ENCODE measurements at places on chromosomes 7 and 10.

- DNase-seq: no peak
These were observed 40.7 kb downstream of the ANK3 start for GRCh38 chr10:60348982-60349381.

- DNase-seq: no peak
These were observed 74.5 kb downstream of the DNAJC1 start for GRCh38 chr10:21929070-21929469.

- DNase-seq: no peak
These were observed 90.9 kb upstream of the TNRC18 start for GRCh38 chr7:5514440-5515035.

DNA sequence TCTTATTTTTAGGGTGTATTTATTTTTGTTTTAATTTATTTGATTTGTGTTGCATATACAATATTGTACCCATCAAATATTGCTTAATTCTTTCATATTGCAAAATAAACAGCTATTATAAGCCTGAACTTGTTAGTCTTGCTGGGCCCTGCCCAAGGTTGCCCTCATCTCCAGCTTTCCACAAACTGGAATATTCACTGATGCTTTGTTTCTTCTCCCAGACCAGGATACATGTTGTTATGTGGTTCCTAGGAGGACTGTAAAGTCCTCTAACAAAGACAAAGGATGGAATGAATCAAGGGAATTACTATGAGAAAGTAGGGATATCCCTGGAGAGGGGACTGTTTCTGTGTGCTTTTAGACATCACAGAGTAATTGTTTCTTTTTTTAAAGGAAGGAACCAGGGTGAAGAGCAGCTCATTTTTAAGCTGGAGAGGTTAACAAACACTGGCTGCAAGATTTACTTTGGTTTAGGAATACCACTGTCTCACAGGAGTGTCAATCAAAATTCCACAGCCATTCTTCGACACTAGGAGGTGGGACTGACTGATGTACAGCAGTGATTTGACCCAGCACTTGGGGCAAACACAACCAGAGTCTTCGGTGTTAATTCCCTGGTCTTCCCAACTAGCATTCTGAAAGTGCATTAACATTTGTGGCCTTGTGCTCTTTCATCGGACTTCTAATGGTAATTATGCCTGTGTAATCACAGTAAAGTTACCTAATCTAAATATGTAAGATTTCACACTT lies 14.8 kb upstream of the CD36 start:
- DNase-seq: no peak

DNA sequence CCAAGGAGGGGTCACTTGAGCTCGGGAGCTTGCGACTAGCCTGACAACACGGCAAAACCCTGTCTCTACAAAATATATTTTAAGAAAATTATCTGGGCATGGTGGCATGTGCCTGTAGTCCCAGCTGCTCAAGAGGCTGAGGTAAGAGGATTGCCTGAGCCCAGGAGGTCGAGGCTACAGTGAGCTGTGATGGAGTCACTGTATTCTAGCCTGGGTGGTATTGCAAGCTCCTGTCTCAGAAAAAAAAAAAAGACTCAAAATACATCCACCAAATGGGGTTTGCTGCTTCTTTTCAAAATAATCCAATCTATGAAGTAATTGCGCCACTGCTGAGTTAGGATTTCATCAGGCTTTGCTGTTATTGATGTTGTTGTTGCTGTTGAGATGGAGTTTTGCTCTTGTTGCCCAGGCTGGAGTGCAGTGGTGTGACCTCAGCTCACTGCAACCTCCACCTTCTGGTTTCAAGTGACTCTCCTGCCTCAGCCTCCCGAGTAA lies 11.1 kb upstream of the VIM start:
- no peak for DNase-seq

DNA sequence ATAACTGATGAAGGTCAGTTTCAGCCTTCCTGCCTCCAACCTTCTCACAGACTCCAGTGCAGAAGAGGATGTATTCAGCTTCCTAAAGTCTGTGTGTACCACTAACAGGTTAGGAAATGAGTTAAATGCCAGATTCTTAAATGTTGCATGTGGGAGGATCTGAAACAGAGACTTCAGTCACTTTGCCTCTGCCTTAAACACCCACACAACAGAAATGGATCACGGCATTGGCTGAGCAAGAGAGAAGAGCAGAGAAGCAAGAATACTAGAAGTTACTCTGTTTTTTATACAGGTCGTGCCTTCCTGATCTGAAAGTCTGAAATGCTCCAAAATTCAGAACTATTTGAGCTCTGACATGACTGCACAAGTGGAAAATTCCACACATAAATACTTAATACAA lies 98.9 kb upstream of the ARHGAP21 start:
- DNase-seq: peak; percentile 46

DNA sequence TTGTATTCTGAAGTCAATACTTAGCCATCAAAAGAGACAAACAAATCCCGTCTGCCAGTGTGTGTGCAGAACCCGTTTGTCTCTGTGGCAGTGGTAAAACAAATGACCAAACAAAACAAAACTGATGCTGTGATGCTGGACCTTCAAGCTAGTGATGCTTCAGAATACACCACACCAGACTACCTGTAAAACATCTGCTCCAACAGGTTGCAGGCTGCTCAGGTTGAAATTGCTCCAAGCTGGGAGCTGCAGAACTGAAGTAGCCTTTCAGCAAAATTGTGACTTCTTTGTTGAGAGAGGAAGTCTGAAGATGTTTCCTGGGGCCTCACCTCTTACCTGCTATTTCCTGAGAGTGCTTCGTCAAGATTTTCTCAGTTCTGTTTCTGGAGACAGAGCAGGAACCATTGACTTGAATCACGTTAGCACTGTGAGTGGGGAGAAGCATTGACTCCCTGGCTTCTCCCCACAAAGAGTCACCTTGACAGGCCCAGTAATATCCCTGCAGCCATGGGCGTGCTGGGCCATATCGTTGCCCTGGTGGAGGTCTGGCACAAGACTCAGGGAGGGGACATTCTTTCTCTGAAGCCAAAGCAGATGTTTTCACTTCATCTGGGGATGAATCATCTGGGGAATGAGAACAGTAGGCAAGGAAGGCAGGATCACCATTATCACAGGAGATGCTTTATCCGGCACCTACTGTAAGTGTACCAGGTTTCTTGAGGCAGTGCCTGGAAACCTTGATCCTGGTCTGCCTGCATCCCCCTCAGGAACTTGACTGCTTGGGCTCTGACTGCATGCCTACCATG lies 80.2 kb downstream of the RBM20 start:
- DNase-seq: no peak

DNA sequence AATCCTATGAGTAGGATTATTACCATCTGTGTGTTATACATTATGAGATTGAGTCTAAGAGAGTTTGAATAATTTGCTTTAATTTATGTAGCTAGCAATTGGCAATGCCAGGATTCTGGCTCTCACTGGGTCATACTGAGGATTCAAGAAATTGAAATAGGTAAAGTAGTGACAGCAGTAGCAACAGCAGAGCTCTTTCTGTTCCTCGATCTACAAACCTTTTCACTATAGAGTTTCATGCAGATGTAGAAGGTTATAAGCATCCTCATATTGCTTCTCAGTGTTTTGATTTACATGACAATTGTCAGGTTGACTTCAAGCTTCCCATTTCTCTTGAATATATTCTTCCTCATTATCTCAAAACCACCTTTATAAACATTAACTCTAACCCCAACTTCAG lies 294.1 kb upstream of the CSTF2T start:
- DNase-seq: no peak

GRCh38 chr7:139094596-139094995 lies 14.9 kb downstream of the ZC3HAV1 start:
- no peak for DNase-seq

DNA sequence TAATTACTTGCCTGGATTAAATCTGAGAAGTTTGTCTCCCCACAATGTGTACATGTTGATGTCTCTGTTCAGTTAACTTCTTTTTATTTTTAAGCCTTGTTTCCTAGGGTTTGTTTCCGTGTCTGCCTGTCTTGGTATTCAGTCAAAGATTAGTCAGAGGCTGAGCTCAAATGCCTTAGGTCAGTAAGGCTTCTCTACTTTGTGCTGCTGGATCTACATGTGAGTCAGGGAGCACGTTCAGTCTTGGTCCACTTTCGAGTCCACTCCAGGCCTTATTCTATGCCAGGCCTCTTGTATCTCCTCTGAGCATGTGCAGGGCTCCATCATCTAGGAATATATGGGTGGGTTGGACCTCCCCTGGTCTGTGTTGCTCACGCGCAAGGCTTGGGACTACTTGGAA lies 93.3 kb upstream of the FZD8 start:
- no peak for DNase-seq

DNA sequence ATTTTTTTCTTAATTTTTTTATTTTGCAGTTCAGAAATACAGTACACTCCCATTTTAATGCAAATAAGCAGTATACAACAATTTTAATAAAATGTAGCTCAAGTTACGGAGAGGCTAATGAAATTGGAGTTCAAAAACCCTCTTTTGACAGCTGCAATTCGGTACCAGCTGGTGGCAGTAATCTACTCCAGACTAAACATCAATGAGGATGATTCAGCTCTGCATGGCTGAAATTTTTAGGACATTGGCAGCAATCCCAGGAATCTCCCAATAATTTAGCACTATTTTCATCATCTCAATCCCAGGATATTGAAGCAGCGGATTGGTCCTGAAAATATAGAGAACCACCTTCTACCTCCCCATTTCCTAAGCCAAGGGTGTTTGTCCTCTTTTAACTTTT lies 278.8 kb downstream of the CACNA2D1 start:
- no peak for DNase-seq

DNA sequence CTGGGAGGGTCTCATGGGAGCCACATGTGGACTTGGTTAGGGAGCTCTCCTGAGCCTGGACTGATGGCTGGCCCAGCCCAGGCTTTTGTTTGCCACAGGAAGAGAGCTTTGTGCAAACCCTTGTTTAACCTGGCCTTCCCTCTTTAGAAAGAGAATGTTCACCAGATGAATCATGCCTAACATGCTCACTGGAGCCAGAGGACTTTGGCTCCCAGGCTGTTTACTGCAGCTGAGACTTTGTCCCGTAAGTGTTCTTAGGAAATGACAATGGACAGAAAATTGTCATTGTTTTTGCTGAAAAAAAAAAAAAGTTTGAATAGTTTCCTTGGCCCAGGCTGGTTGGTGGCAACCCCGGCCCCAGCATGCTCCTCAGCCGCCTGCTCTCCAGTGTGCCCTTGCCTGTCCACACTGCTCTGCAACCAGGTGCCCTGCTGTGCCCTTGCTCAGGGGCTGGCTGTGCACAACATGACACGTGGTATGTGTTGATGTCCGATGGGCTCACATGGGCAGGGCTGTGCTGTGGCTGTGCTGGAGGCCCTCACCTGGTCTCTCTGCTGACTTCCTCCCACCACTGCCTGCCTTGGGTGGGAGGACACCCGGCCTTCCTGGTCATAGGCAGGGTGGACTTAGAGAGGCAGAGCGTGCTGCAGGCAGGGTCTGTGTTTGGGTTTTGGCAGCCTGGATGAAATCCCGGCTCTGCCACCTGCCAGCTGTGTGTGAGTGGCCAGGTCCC lies 215.3 kb upstream of the ZNF32 start:
- no peak for DNase-seq

- no peak for DNase-seq
These were observed 201.0 kb upstream of the IMMP2L start for GRCh38 chr7:111763221-111763801.
